ENCODE measurements at places on chromosomes 4 and X.

- DNase-seq, result no peak
Observed at GRCh38 chr4:153113061-153113837, 91.0 kb upstream of the TRIM2 start.

GRCh38 chr4:119526786-119527550 is 101.6 kb downstream of the PDE5A start:
- DNase-seq, result no peak

DNA sequence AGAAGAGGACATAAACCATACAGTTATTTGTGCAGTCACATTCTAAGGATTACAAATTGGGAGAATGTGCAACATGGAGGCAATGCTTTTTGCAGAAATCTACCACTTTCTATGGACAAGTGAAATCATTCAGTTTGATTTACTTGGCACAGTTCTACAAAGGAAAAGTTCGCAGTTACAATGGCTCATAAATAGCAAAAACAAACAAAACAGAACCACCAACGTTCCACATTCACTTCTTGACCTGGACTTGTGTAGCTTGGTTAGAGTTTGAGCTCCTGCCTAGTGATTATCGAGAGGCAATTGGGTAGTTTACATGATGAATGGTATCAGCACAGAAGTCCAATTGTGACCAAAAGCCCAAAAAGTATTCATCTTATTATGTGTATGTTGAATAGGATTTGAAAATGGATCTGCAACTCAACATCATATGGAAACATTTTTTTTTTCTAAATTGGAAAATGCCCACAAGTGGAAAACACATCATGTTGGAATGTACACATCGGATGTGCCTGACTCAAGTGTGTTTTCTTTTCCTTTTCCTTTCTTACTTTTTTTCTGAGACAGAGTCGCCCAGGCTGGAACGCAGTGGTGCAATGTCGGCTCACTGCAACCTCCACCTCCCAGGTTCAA is 123.8 kb downstream of the LUZP4 start:
- no peak for DNase-seq

GRCh38 chrX:113800955-113801354 is 782.9 kb upstream of the HTR2C start:
- no peak for DNase-seq

GRCh38 chrX:48505481-48505880 is 3.3 kb upstream of the PORCN start:
- no peak for DNase-seq

DNA sequence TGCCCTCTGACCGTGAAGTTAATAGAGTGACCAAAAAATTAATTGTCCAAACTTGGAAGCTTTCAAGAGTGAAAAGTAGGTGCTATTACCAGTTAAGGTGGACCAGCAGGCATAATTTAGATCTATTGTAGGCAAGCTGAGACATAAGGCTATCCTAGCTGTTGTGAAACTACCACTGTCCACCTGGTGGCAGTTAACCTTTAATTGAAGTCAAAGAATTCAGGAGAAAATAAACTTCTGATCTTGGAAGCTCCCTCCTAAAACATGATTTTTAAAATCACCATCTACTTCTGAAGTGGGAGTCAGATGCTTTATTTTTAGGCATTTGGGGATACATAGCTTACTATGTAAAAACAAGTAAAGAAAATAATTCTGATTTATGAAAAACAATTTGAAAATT is 636.3 kb upstream of the HTR2C start:
- DNase-seq, result no peak

- no peak for DNase-seq
Observed at GRCh38 chr4:173735049-173735448, 205.0 kb upstream of the HAND2 start.

- no peak for DNase-seq
Observed at GRCh38 chr4:88333741-88334405, 44.8 kb upstream of the HERC6 start.

GRCh38 chrX:74280759-74281158 is 23.2 kb upstream of the ZCCHC13 start:
- no peak for DNase-seq

GRCh38 chr4:102437111-102437510 is 64.0 kb upstream of the NFKB1 start:
- no peak for DNase-seq

GRCh38 chr4:54378461-54378860 is 149.4 kb downstream of the PDGFRA start:
- DNase-seq, result no peak

GRCh38 chr4:105966051-105966450 is 70.8 kb downstream of the NPNT start:
- DNase-seq, result no peak

- peak; percentile 1 for DNase-seq
Observed at GRCh38 chrX:154918060-154918483, 31.9 kb downstream of the F8A1 start.

- DNase-seq, result no peak
Observed at GRCh38 chr4:45346816-45347435, 620.6 kb upstream of the GNPDA2 start.

DNA sequence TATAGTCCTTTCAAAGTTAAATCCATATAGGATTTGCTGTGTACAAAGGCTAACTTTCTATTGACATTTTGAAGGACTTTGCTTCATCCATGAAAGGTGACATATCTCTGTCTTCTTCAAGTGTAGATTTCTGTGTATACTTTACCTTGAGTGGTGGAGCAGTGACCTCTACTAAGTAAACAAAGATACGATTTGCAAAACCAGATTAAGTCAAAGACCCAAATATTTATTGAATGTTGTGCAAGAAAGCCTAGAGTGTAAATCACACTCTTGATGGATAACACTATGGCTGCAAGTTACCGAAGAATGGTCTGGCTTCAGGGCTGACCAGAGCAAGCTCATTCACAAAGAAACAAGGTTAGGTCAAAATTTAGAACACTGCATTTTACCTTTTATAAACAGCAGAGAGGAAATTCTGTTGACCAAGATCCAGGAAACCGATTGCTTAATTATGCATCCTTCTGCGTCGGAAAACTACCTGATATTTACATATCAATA is 5.4 kb upstream of the FGG start:
- no peak for DNase-seq

DNA sequence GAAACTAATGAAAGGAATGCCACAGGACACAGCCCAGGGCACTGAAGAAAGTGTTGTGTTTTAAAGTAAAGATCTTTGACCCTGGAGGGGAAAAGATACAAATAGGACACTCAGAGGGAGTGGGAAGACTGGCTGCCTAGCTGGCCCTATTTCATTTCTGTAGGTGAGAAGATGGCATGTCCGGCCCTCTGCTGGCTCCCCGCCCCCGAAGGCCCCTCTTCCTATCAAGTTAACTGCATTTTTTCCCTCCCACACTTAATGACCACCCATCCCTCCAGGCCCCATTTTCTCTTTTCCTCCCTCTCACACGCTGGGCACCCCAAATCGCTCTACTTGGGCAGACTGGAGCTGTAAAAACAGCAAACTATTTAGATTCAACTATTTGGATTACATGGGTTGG is 5.5 kb upstream of the TRIM75 start:
- no peak for DNase-seq

- no peak for DNase-seq
Observed at GRCh38 chrX:72262077-72262476, 15.0 kb downstream of the RPS4X start.

DNA sequence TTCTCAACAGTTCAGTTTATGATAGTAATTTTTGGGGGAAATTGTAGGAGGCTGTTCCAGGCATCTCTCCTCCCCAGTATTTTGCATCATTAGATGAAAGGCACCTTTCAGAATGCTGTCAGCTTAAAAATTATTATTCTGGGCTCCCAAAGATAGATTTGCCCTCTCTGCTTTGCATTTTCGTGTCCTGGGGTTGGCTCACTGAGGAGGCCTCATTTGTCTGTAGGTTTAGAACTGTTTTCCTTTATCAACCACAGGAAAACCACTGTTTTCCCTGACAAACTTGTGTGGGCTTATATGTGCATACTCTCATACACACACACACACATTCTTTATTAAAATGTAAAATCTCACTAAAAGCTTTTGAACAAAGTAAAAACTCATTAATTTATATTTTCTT is 197.2 kb upstream of the VCX3A start:
- DNase-seq, result no peak

GRCh38 chrX:39848900-39849299 is 248.9 kb downstream of the BCOR start:
- DNase-seq, result no peak

DNA sequence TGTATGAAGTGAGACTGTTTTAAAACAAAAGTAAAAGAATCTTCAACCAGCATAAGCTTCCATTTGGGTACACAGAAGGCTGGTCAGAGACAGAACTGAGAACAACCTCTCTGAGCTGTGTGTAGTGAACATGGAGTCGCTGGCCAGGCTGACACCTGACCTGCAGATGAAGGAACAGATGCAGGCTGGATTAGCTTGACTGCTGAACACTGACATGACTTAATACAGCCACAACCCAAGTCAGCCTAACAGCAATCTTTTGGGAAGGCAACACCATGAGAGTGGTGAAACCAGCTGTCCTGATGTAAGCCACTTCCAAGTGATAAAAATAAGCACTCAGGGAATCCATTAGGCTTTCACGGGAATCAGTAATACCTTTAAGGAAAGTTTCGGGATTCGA is 10.1 kb downstream of the SCARB2 start:
- no peak for DNase-seq

DNA sequence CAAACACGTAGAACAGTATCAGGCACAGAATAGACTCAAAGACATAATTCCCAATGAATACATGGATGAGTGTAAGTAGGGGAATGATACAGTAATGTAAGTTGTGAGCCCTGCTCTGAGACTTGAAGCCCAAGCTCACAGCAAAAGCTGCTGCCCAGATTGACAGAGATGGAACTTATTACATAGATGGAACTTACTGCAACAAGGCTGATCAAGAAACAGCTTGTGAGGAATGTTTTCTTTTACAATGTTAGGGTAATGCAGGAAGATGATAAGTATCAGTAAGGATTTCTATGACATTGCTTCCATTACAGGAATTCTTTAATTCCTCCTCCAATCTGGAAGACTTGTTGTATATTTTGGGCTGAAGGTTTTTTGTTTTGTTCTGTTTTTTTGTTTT is 278.4 kb downstream of the IL15 start:
- no peak for DNase-seq

- no peak for DNase-seq
Observed at GRCh38 chr4:40240040-40240653, 43.3 kb downstream of the RHOH start.

Measured in stimulated activated CD4-positive, alpha-beta T cell treated with anti-CD3 and anti-CD28 coated beads, Interleukin-4, amount 100 ng/mL, for 48 hours (primary cell).